ENCODE measurements at places on chromosomes 2 and 18. TPM values are rescaled to one million over a fixed set of nuclear protein-coding genes. Genes with fewer than 3 reads are reported as not detected.

COL4A3 gene
- total RNA-seq: 0.14 TPM

SCYGR4 gene
- total RNA-seq: not detected

TYW5 gene
- 13.6 TPM for total RNA-seq

CARF gene
- total RNA-seq: 4.0 TPM

POTEJ gene
- not detected for total RNA-seq

TCF4 gene
- total RNA-seq: 406 TPM

Data from thoracic aorta endothelial cell (primary cell).